Kasumi-1 (cell line): ENCODE measurements at places on chromosomes 3 and 15.

DNA sequence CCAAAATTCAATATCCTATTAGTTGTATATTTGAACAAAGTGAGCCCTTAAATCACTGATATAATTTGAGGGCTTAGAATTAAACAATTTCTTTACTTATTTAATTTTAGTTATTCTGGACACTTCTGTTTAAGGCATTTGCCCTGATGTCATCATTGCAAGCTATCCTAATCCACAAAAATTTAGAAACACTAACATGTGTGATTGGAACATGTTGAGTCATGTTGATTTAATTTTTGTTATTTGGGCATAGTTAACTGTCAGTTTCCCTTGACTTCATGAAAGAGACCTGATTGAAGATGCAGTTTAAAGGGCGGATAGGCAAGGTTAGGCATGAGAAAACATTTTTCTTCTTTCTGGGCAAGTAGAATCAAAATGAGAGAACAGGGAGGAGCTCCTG lies 682.6 kb downstream of the ROBO1 start:
- DNase-seq = no peak

DNA sequence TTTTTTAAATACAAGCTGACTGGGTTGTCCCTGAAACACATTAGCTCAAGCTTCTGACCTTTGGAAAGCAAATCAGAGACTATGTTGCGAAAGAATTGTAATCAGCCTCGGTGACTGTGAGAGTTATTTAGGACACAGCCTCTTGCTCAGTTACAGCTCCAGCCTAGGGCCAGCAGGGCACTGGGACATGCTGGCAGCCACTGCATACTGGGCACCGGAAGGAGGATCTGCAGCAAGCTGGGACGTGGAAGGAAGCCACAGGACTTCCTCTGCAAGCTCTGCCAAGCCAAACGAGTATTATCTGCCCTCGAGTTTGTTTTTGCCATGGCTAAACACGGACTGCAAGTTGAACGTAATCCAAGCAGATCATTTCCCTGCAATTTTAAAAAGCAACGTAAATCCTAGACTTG lies 24.4 kb upstream of the COPG1 start:
- peak; percentile 72 for DNase-seq

- peak; percentile 87 for DNase-seq
Observed at GRCh38 chr3:51637941-51638471, 33.0 kb upstream of the TEX264 start.

GRCh38 chr3:164791263-164791662 lies 287.0 kb downstream of the SI start:
- no peak for DNase-seq

DNA sequence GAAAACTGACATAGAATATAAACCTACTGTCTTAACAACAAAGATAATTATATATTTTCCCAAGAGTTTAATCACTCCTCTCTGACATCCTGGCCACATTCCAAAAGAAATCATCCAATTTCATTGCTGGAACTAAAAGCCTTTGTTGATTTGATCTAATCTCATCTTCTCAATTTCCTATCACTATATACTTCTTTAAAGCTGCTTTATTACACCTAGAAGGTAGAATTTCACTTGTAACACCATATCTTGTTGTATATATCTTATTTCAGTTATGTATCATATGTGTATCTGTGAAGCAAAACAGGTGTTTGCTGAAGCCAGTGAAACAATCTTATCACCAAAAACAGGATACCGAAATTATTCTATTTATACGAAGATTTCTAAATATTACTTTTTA lies 740.2 kb downstream of the ROBO1 start:
- no peak for DNase-seq
